ENCODE measurements at places on chromosomes 12 and 14. TPM values are rescaled to one million over a fixed set of nuclear protein-coding genes. Genes with fewer than 3 reads are reported as not detected.

- H3K27ac ChIP-seq, result no peak overlapping the region
- no peak overlapping the region for H3K4me3 ChIP-seq
- peaks cover 3% of the 10 kb centered on the region for H3K4me1 ChIP-seq
- H3K36me3 ChIP-seq, result no peaks in the 10 kb centered on the region
- no peaks in the 10 kb centered on the region for H3K27me3 ChIP-seq
These were observed 190.7 kb downstream of the MON2 start for GRCh38 chr12:62657363-62657632.

The ACVRL1 gene
- total RNA-seq, result not detected

DNA sequence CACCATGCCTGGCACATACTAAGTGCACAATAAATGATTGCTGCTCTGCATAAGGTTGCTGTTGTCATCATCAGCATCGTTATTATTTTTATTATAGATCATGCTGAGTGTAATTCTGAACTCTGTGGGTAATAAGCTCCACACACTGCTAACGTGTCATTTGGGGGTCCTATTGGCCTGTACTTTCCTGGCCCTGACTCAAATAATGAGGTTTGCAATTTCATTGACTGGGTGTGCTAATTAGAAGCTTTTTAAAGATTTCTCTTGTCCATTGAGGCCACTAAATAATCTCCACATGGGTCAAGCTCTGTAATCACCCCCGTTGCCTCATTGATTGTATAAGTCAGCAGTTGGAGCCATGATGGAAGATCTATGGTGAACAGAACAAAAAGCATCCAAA is 320.8 kb upstream of the TMPO start:
- no peak for DNase-seq
- H3K4me1 ChIP-seq, result no peaks in the 10 kb centered on the region
- no peaks in the 10 kb centered on the region for H3K36me3 ChIP-seq

The NTS gene
- total RNA-seq, result not detected

The ACYP1 gene
- total RNA-seq, result 40.2 TPM

The KIF5A gene
- 1.3 TPM for total RNA-seq

- DNase-seq, result no peak
- H3K27me3 ChIP-seq, result no peaks in the 10 kb centered on the region
- H3K4me1 ChIP-seq, result no peaks in the 10 kb centered on the region
- peaks cover 32% of the 10 kb centered on the region for H3K36me3 ChIP-seq
These were observed 305.3 kb downstream of the MED13L start for GRCh38 chr12:115972241-115972640.

DNA sequence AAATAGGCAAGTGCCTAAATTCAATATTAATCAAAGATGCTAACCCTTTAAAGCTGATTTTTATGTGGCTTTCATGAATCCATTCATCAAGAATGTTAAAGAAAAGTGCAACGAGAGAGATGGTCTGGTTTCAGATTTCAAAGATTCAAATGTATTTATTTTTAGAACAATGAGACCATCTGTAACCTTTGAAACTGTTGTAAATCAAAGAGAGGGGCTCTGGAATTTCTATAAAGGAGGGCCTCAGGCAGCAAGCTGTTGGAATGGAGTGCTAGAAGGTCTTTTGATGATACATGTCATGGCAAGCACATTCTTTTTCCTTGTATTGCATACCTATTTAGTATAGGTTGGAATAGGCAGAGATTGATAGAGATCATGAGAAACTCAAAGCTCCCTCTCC is 433.0 kb downstream of the LRIG3 start:
- no peak for DNase-seq
- no peaks in the 10 kb centered on the region for H3K4me1 ChIP-seq
- H3K36me3 ChIP-seq, result no peaks in the 10 kb centered on the region
- no peak overlapping the region for H3K4me3 ChIP-seq
- no peak overlapping the region for H3K27ac ChIP-seq

DNA sequence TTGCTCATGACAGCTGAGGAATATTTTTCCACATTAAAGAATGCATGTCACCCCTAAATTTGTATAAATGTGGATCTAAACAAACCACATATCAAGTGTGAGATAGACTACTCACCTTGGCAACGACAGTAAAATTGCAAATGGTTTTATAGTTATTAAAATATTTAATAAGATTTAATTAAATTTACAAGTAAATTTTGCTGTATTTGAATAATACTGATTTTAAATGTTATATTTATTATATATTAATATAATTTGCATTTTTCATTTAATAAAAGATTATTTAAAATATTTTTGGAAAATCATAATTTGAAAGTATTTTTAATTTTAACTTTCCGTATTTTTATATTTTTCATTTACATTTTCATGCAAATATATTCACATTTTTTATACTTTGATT is 53.4 kb downstream of the SERPINA3 start:
- H3K27ac ChIP-seq, result no peak overlapping the region
- no peaks in the 10 kb centered on the region for H3K36me3 ChIP-seq
- no peak for DNase-seq
- H3K4me3 ChIP-seq, result no peak overlapping the region
- H3K27me3 ChIP-seq, result peaks cover 18% of the 10 kb centered on the region

Measured in activated CD4-positive, alpha-beta T cell treated with anti-CD3 and anti-CD28 coated beads for 36 hours (primary cell).